Stimulated activated CD4-positive, alpha-beta T cell treated with anti-CD3 and anti-CD28 coated beads, Interleukin-2, amount 100 ng/mL, for 24 hours (primary cell): ENCODE measurements at places on chromosomes 5 and 9.

DNA sequence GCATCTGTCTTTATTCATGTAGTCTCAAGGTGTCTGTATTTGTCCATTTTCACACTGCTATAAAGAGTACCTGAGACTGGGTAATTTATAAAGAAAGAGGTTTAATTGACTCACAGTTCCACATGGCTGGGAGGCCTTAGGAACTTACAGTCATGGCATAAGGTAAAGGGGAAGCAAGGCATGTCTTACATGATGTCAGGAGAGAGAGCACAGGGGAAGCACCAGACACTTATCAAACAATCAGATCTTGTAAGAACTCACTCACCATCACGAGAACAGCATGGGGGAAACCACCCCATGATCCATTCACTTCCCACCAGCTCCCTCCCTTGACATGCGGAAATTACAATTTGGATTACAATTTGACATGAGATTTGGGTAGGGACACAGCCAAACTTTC is 44.2 kb downstream of the NLN start:
- DNase-seq = no peak

DNA sequence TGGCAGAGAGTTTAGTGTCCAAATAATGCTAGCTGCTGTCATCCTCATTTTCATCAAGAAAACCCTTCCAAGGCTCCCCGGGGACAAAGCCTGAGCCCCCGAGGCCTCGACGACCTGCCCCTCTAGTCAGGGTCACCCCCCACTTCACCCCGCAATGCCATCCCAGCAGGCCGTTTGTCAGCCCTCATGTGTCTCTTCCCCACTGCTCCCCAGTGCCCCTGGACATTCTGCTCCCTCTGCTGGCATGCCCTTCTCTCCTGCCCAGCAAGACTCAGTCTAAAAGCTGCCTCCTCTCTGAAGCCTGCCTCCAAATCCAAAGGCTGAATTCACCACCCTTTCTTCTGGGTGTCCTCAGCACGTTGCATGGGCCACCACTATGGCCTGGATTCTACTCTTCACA is 59.3 kb downstream of the PAX5 start:
- no peak for DNase-seq

DNA sequence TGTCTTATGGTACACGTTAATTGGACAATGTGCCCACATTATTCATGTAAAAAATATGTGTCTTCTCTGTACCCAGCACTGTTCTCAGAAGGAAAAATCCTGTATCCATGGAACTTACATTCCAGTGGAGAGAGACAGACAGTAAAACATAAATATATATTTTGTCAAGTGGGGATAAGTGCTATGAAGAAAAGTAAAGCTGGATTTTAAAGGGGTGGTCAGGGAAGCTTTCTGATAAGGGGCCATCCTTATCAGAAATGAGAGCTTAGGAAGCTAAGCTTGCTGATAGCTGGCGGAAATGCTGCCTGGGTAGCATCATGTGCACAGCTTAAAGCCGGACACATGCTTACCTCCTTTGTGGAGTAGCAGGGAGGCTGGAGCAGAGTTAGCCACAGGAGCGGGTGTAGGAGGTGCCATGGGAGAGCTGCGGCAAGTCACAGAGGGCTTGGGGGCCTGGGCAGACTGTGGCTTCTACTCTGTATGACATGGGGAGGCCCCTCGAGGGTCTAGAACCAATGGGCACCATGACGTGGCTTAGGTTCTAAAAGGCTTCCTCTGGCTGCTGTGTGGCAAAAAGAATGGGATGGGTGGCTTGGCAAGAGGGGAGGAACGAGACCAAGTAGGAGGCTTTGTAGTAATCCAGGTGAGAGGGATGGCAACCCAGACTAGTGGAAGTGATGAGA is 141.7 kb downstream of the FGF1 start:
- DNase-seq = no peak

DNA sequence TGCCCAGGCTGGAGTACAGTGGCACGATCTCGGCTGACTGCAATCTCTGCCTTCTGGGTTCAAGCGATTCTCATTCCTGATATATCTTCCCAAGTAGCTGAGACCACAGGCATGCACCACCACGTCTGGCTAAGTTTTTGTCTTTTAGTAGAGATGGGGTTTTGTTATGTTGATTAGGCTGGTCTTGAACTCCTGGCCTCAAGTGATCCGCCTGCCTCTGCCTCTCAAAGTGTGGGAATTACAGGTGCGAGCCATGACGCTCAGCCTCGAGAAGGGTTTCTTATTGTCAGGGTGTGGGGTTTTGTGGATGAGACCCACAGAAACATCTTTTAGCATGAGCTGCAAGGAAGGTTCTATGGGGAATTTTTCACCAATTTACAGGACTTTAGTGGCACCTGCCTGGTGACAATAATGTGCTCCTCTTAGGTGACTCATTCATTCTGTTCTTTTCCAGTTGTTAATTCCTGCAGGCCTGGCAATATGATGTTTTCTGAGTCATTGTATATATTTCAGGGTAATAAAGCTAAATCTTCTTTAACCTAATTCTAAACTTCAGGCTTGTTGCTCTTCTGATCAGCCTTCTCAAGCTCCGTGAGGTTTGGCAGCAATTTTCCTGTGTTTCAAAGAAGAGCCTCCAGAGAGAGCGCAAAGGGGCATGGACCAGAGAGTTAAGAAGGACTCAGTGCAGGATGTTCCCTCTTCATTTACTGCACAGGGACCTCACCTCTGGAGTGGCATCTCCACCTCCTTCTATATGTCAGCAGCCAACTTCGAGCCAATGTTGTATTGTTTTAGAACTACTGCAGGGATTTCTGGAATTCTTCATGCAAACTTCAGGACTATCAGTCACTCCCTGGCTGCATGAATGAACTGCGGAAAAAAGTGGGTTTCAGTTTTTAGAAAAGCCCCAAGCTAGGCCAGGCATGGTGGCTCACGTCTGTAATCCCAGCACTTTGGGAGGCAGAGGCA is 77.8 kb upstream of the ZNF618 start:
- DNase-seq = no peak

- DNase-seq = no peak
Observed at GRCh38 chr9:36136894-36137391, 410 bp downstream of the GLIPR2 start.

GRCh38 chr5:151740958-151741373 is 17.5 kb downstream of the ATOX1 start:
- DNase-seq = no peak

DNA sequence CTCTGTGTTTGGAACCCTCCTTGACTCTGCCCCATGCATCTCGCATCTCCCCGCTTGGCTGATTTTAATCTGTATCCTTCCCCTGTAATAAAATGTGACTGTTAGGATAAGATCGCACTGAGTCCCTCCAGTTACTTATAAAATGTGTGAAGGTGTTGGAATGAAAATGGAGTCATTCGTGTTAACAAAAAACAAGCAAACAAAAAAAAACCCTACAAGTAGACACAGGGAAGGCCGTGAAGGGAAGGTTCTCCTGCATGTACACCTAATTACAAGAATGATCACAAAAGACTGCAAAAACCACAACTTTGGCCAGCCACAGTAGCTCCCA is 14.2 kb upstream of the VDAC1 start:
- DNase-seq = no peak

- DNase-seq = no peak
Observed at GRCh38 chr5:178074266-178074952, 38.9 kb upstream of the N4BP3 start.

- DNase-seq = no peak
Observed at GRCh38 chr9:87603854-87604490, 106.3 kb downstream of the DAPK1 start.

GRCh38 chr5:81134566-81134965 is 98.6 kb upstream of the CKMT2 start:
- no peak for DNase-seq

DNA sequence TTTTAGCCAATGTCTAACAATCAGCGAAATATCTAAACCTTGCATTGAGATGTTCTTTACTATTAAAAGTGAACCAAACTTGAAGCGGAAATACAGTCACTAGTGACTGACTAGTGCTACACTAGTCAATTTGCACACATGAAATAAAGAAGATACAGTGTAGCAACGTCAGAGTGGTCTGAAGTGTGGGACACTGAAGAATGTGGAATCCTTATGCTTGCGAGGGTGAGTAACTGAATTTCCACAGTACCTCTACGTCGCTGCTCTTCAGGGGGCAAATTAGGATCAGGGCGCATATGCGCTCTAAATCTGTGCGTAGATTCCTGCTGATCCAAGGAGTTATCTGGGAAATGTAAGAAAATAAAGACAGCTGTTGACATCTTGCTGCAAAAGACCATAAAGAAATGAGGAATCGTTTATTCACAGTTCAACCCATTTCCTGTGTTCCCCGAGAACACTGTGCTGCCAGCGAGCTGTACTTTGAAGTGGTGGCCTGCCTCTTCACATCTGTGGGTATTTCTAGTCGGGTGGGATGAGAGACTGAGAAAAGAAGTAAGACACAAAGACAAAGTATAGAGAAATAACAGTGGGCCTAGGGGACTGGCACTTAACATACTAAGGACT is 39.8 kb upstream of the FLT4 start:
- peak; percentile 34 for DNase-seq

DNA sequence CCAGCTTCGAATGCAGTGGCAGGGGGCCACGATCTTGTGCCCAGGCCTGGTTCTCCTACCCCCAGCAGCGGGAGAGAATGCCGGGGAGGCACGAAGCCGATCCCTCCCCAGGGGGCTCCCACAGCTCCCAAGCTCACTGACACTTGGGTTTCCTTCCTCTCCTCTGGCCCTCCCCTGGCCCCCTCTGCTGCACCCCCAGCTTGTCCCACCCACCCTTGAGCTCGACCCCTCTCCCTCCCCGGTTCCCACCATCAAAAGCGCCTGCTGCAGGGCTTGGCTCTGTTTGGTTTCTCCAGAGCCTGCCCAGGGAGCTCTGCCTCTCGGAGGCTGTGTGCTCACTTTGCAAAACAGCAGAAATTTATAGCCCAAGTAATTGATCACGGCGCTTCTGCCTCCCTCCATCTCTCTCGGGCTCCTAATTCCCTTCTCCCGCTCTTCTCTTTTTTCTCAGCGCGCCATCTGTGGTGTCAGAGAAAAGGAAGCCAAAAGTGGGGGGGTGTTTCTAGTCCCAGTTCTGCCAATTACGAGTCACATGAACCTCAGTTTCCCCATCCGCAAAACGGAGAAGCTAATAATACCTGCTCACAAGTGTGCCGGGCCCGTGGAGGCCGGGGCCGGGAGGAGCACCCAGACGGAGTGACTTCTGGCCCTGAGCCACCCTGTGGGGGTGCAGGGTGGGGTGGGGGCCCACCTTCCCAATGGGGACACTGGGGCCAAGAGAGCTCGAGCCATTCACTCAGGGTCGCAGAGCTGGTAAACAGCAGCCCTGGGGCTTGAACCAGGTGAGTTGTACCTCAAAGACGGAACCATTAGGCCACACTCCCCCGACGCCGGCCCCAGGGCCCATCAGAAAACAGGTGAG is 141.2 kb upstream of the IER5L start:
- no peak for DNase-seq

GRCh38 chr9:80615964-80616363 is 1044.2 kb downstream of the TLE4 start:
- DNase-seq = no peak

DNA sequence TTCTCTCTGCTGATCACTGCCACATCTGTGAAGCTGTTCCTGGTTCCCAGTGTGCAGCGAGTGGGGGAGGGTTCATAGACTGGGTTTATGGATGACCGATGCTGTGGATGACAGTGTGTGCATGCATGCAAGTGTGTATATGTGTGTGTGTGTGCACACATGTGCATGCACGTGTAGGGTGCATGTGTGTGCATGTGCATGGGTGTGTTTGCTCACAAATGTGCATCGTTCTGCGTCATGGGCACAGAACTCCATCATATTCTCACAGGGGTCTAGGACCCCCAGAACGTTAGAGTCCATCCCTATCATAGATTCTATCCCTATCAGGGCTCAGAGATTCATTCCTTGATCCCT is 134.0 kb downstream of the PHF2 start:
- DNase-seq = no peak

- no peak for DNase-seq
Observed at GRCh38 chr5:158286827-158287226, 427.9 kb upstream of the CLINT1 start.

DNA sequence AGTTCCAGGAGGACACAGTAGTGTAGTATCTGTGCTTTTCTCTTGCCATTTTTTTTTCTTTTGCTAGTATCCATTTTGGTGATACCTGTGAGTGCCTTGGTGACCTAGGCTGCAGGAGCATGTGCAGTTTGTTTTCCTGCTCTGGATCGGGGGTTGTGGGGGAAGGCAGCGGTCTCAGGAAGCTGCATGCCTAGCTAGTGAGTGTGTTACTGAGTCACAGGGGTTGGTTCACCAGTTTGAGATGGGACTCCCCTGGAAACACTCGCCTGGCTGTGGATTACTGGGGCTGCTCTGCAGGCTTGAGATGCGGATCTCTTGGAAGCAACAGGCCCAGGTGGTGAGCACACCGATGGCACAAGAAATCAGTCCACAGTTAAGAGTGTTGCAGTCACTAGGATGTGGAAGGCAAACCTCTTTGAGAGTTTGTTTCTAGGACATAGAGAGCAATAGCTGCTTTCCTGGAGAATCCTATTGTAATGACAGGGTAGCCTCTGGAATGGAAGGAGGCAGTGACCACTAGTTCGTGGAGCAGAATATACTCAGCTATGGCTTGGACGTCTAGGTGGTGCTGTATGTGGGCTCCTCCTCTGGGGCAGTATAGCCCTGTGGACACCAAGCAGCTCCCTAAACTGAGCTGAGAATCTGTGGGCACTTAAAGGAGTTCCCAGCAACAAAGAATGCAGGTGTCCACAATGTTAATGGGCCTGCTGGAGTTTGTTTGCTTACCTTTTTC is 20.0 kb upstream of the SPATA31E1 start:
- no peak for DNase-seq

DNA sequence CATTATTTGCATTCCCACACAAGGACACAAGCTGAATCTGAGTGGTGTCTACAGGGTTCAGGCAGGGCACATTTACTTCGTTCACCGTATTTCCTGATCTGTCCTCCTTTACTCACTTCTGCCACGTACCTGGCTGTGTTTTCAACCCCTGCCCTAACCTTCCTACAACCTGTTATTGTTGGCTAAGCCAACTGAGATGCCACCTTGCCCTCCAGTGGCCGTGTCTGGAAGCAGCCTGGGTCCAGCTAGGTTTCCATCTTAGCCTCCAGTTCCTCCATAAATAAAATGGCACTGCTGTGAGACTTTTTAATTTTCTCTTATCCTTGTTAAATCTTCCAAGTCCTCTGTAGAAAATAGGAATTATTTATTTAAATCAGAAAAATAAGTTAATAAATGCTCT is 64.8 kb downstream of the ATP10B start:
- DNase-seq = peak; percentile 12

- no peak for DNase-seq
Observed at GRCh38 chr5:64534033-64534432, 28.2 kb downstream of the RGS7BP start.

- DNase-seq = no peak
Observed at GRCh38 chr5:141343242-141343952, at the start of gene PCDHGA3. Gene PCDHGA3 (plus strand): TSS chr5:141343829. CDS start chr5:141344034, 205 bp downstream.

DNA sequence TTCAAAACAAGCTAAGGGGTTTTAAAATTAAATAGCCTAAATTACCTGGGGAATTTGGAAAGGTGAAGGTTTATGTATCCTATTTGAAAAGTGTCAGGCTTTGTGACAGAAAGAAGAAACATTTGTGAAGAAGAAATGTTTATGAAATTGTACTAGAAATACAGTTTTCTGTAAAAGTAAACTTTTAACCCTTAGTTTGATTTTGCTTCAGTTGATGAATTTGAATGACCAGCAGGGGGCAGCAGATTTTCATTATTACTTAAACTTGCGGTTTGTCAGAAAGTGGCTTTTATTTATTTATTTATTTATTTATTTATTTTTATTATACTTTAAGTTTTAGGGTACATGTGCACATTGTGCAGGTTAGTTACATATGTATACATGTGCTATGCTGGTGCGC is 58.1 kb downstream of the NNT start:
- peak; percentile 9 for DNase-seq
